ENCODE measurements at places on chromosomes 12 and 14.

- DNase-seq, result no peak
These were observed 59.0 kb downstream of the CCDC85C start for GRCh38 chr14:99544991-99545390.

DNA sequence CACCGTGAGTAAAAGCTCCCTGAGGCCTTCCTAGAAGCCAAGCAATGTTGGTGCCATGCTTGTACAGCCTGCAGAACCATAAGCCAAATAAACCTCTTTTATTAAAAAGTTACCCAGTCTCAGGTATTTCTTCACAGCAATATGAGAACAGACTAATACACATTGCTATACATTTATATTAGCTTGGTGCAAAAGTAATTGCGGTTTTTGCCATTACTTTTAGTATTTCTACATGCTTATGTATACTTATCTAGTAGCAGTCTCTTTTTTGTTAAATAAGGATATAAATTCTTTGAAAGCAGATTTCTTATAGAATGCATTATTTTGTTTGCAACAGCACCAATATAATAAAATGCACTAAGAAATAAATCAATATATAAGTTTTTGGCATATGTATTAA, 619.6 kb downstream of the FSCB start:
- DNase-seq, result no peak

GRCh38 chr12:131422744-131423143, 288.1 kb upstream of the SFSWAP start:
- no peak for DNase-seq

DNA sequence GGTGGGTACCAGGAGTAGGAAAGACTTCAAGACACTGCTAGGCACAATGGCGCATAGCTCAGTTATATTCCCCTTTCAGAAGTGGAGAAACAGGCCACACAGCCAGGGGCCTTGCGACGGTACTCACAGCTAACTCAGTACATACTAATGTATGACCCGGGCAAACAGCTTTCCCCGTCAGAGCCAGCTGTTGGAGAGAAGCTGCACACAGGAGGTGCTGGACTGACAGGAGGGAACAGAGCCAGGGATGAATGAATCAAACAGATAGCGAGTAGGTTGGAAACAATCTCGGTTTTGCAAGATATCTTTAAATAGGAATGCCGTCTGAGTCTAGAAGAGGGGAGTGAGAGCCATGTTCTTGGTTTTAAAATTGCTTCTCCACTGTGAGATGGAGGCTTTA, 45.5 kb downstream of the PRIMA1 start:
- no peak for DNase-seq

- DNase-seq, result no peak
These were observed 2.8 kb downstream of the FERMT2 start for GRCh38 chr14:52948039-52948438.

- no peak for DNase-seq
These were observed 18.6 kb upstream of the RERGL start for GRCh38 chr12:18108611-18109010.

- peak; percentile 33 for DNase-seq
These were observed 150.1 kb downstream of the SLC38A4 start for GRCh38 chr12:46675736-46676135.

- no peak for DNase-seq
These were observed 88.1 kb upstream of the DIO3 start for GRCh38 chr14:101473045-101473729.

DNA sequence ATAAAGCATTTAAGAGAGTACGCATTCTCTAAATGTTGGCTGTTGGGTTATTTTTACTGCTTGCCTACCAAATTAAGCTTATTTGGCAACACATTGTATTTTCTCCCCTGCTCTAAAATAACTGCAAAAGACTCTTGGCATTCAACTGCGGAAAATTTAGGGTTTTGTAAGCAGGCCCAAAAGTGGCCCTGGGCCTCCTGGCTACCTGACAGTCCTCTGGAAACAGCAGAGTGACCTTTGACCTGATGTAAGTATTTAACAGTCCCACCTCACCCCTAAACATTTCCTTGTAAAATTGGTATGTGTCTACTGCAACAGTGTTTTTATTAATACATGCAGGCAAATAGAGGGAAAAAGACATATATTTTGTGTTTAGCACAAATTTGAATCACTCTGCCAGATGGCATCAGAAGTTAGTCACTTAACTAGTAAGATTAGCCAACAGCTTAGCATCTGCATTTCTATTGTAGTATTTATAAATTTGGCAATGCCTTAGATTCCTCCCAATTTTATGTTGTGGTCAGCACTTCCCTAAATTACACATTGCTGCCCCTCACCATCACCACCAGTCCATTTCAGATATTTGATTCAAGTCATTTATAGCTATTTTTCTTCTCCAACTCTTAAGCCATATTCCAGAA, 11.2 kb downstream of the LLPH start:
- DNase-seq, result no peak

- no peak for DNase-seq
These were observed 881 bp downstream of the PYGL start for GRCh38 chr14:50943261-50943942.

- DNase-seq, result no peak
These were observed 905 bp upstream of the CIPC start for GRCh38 chr14:77097006-77097699.

- DNase-seq, result no peak
These were observed 109.2 kb upstream of the EGLN3 start for GRCh38 chr14:34059925-34060650.

GRCh38 chr14:68598621-68599447, 194.0 kb downstream of the ZFP36L1 start:
- DNase-seq, result no peak

DNA sequence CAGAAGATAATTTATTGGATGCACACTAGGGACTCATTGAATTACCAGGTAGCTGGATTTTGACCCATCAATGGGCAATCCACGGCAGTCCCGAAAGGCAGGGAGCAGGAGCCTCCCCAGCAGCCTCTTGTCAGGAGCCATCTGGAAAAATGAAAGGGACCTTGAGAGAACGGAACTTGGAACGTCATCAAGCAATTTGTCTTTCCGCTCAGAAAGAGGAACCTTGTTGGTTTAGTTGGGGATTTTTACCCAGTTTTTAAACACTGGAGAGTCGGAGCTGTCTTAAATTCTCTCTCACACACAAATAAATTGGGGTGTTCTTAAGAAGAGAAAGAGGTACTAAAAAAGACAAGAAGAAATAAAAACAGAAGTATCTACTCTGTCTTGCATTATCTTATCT, 1351.7 kb upstream of the TMEM132C start:
- no peak for DNase-seq
